Mesendoderm (in vitro differentiated cells): ENCODE measurements at places on chromosomes 2 and 18.
A peak's percentile ranks its signal among the peaks of the same experiment; 100 is the strongest.

GRCh38 chr2:180938451-180938850 is 42.0 kb upstream of the UBE2E3 start:
- no peak overlapping the region for H3K4me3 ChIP-seq
- no peaks in the 10 kb centered on the region for H3K36me3 ChIP-seq
- no peaks in the 10 kb centered on the region for H3K4me1 ChIP-seq
- no peak overlapping the region for H3K27ac ChIP-seq
- DNase-seq, result no peak

DNA sequence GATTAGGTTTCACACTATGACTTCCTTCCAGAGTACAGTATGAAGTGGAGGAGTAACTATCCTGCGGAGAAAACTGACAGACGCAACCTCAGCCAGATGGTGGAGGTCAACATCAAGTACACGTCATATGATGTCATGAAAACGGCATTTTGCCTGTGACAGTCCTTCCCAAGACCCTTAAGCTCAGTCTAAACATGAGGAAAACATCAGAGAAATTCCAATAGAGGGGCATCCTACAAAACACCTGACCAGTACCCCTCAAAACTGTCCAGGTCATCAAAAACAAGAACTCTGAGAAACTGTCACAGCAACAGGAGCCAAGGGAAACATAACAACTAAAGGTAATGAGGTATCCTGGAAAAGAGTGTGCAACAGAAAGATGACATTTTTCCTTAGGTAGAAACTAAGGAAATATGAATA is 1.7 kb downstream of the RNU4ATAC start:
- H3K4me1 ChIP-seq, result peaks cover 5% of the 10 kb centered on the region
- DNase-seq, result peak; percentile 81
- H3K27me3 ChIP-seq, result no peaks in the 10 kb centered on the region
- H3K4me3 ChIP-seq, result no peak overlapping the region

- no peak overlapping the region for H3K4me3 ChIP-seq
- H3K4me1 ChIP-seq, result peaks cover 7% of the 10 kb centered on the region
- peak; percentile 88 for DNase-seq
- no peaks in the 10 kb centered on the region for H3K27me3 ChIP-seq
- peak overlapping the region; percentile 81 for H3K27ac ChIP-seq
- H3K36me3 ChIP-seq, result no peaks in the 10 kb centered on the region
These were observed 60.8 kb downstream of the MOB4 start for GRCh38 chr2:197576631-197577030.

GRCh38 chr2:176328149-176328548 is 58.9 kb downstream of the MTX2 start:
- H3K27ac ChIP-seq, result no peak overlapping the region
- H3K27me3 ChIP-seq, result no peaks in the 10 kb centered on the region

DNA sequence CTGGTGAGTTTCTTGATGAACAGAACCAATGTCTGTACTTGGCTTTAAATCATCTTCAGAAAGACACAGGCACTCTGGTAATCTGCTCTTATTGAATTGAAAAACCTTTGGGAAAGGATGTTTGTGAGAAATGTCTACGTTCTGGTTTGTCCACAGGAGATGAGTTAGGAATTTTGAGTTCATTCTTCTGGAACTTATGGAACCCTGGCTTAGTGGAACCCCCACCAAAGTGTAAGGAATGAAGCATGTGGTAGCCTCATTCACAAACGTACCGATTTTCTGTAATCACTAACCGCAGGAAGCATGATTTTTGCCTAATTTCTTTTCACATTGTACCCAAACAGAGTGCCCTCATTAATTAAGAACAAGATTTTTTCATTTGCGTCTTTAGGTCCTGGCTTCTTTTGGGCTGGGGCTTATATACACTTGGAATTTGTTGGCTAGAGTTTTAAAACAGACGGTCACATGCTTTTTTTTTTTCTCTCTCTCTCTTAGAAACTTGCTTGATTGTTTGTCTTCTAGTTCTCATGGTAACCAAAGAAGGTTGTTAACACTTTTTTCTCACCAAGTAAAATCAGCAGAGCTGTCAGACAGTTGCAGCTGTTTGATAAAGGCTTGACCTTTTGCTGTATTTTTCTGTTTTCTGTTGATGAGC is 314.1 kb upstream of the THUMPD2 start:
- H3K4me3 ChIP-seq, result no peak overlapping the region
- peak; percentile 88 for DNase-seq
- H3K27ac ChIP-seq, result no peak overlapping the region
- no peaks in the 10 kb centered on the region for H3K36me3 ChIP-seq
- H3K27me3 ChIP-seq, result no peaks in the 10 kb centered on the region

GRCh38 chr2:25215948-25216679 is 47.7 kb upstream of the POMC start:
- H3K4me3 ChIP-seq, result peak overlapping the region; percentile 58
- DNase-seq, result peak; percentile 90
- no peak overlapping the region for H3K27ac ChIP-seq
- no peaks in the 10 kb centered on the region for H3K27me3 ChIP-seq
- H3K4me1 ChIP-seq, result no peaks in the 10 kb centered on the region

GRCh38 chr2:48118895-48119294 is 212.6 kb upstream of the FBXO11 start:
- no peaks in the 10 kb centered on the region for H3K4me1 ChIP-seq
- H3K27ac ChIP-seq, result no peak overlapping the region

DNA sequence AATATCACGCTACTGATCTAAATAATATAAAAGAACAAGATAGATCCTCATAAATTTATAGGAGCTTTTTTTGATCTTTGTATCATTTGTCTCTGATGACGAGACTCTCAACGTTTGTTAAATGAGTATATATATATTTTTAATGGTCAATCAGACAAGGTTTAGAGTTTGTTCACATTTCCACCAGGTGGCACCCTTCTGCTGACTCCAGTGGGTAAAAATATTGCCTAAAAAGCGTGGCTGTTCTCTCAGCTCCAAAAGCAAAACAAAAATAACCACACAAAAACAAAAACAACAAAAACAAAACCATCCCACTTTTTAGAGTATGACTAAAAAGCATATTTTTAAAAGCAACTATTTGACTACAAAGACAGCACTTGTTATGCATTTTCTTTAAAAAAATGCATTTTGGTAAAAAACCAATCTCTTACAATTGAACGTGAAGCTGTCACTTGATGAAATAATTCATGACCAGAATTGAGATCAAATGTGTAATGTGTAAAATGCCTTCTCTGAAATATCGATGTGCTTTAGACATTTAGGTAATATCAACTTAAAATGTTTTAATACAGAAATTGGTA is 723.2 kb downstream of the DPP10 start:
- peak; percentile 57 for DNase-seq
- no peaks in the 10 kb centered on the region for H3K4me1 ChIP-seq
- peaks cover 8% of the 10 kb centered on the region for H3K27me3 ChIP-seq

DNA sequence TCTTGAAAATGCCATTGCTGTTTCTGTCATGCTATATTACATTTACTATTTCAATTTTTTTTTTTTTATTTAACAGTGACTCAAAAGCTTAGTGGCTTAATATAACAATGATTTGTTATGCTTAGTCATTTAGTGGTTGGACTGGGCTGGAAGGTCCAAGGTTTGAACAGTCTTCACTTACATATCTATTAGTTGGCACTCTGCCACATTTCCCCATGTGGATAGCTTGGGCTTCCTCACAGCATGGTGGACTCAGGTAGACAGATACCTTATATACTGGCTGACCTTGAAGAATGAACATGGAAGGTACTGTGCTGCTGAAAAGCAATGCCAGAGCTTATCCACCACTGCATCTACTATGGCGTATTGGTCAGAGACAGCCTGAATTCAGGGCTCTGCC is 909.5 kb upstream of the SOX11 start:
- H3K4me1 ChIP-seq, result no peaks in the 10 kb centered on the region
- H3K36me3 ChIP-seq, result no peaks in the 10 kb centered on the region
- no peak overlapping the region for H3K27ac ChIP-seq
- no peak for DNase-seq

- no peak overlapping the region for H3K27ac ChIP-seq
- no peak overlapping the region for H3K4me3 ChIP-seq
- no peaks in the 10 kb centered on the region for H3K27me3 ChIP-seq
- peaks cover 3% of the 10 kb centered on the region for H3K4me1 ChIP-seq
- DNase-seq, result no peak
These were observed 225.6 kb downstream of the HAUS1 start for GRCh38 chr18:46329736-46330246.

- H3K36me3 ChIP-seq, result no peaks in the 10 kb centered on the region
- H3K27me3 ChIP-seq, result no peaks in the 10 kb centered on the region
- H3K4me3 ChIP-seq, result no peak overlapping the region
- no peaks in the 10 kb centered on the region for H3K4me1 ChIP-seq
- no peak overlapping the region for H3K27ac ChIP-seq
- DNase-seq, result no peak
These were observed 158.5 kb downstream of the FTCDNL1 start for GRCh38 chr2:199692489-199692888.

- H3K4me3 ChIP-seq, result no peak overlapping the region
- no peaks in the 10 kb centered on the region for H3K27me3 ChIP-seq
- DNase-seq, result no peak
- H3K36me3 ChIP-seq, result no peaks in the 10 kb centered on the region
These were observed 146.1 kb downstream of the MTX2 start for GRCh38 chr2:176415174-176415895.

DNA sequence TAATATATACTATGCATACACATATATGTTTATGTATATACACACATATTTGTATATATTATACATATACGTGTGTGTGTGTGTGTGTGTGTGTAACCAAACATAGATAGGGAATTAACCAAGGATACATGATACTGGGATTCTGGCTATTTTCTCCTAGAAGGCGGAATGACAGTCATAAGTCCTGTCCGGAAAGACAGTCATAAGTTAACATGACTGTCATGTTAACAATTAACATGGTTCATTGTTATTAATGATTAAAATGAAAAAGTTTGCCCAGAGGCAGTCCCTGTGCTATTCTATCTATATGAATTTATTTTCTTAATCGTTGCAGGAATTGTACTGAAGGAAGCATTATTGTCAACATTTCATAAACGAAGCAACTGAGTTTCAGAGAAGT is 450.7 kb upstream of the NXPH2 start:
- no peak for DNase-seq
- H3K36me3 ChIP-seq, result no peaks in the 10 kb centered on the region
- no peak overlapping the region for H3K4me3 ChIP-seq
- no peaks in the 10 kb centered on the region for H3K27me3 ChIP-seq
- no peaks in the 10 kb centered on the region for H3K4me1 ChIP-seq

- H3K36me3 ChIP-seq, result no peaks in the 10 kb centered on the region
- no peaks in the 10 kb centered on the region for H3K27me3 ChIP-seq
- H3K4me3 ChIP-seq, result no peak overlapping the region
These were observed 42.4 kb downstream of the KIF5C start for GRCh38 chr2:148917431-148917830.

- peak; percentile 24 for DNase-seq
- no peaks in the 10 kb centered on the region for H3K36me3 ChIP-seq
- H3K27me3 ChIP-seq, result no peaks in the 10 kb centered on the region
- H3K4me1 ChIP-seq, result no peaks in the 10 kb centered on the region
These were observed 104.5 kb downstream of the VAPA start for GRCh38 chr18:10018289-10018688.

DNA sequence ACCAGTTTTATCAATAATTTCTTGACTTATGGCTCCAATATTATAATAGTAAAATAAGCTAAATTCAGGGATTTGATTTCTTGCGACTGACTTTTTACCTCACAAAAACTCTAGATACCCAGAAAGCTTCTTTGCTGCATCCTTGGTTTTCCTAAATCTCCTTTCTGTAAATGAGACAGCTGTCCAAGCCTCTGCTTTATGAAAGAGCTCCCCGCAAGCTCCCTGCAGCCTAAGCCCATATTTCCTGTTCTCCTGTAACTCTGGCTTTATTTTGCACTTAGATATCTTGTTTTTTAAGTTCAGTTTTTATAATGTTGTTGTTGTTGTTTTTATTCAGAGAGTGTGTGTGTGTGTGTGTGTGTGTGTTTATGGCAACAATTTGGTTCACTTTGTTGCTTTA is 361.7 kb upstream of the PKDCC start:
- H3K4me3 ChIP-seq, result no peak overlapping the region

DNA sequence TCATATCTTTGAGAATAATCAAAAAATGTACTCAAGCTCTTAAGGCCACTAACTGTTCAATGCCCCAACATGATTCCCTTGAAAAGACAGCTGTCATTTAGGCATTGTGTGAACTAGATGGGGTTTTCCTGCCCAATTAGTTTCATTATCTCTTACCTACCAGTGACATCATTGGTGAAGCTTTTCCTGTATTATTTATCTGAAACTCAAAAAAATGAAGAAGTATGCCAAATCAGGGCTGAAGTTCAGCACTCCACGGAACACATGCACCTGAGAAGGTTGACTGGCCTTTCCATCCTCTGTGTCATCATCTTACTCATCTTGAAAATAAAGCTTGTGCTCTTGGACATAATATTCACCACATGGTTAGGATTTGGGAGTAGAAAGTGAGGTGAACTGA is 126.4 kb downstream of the TXNL1 start:
- DNase-seq, result no peak
- H3K4me1 ChIP-seq, result peaks cover 2% of the 10 kb centered on the region
- H3K36me3 ChIP-seq, result no peaks in the 10 kb centered on the region
- H3K27ac ChIP-seq, result no peak overlapping the region
- H3K27me3 ChIP-seq, result no peaks in the 10 kb centered on the region

GRCh38 chr2:83584672-83585071 is 874.4 kb downstream of the SUCLG1 start:
- no peak overlapping the region for H3K27ac ChIP-seq
- H3K4me3 ChIP-seq, result no peak overlapping the region
- no peaks in the 10 kb centered on the region for H3K36me3 ChIP-seq
- H3K27me3 ChIP-seq, result no peaks in the 10 kb centered on the region
- H3K4me1 ChIP-seq, result no peaks in the 10 kb centered on the region
- DNase-seq, result peak; percentile 8

DNA sequence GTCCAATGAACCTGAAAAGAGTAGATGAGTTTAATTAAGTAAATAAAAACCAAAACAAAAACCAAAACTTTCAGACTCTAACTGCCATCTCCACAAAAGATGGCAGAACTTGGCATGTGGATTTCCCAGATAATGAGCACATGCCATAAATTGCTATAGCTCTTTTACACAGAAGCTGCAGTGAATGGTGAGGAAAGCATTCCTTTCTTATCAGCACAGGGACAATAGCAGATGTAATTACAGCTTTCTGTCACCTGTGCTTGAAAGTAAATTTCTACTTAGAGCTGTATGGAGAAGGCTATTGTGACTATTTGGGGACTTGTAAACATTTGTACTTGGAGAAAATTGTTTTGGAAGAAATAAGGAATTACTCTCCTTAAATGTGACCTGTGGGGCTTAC is 378.4 kb downstream of the RPRM start:
- no peak overlapping the region for H3K4me3 ChIP-seq
- H3K27ac ChIP-seq, result no peak overlapping the region
- no peaks in the 10 kb centered on the region for H3K4me1 ChIP-seq
- no peaks in the 10 kb centered on the region for H3K36me3 ChIP-seq
- peak; percentile 86 for DNase-seq

DNA sequence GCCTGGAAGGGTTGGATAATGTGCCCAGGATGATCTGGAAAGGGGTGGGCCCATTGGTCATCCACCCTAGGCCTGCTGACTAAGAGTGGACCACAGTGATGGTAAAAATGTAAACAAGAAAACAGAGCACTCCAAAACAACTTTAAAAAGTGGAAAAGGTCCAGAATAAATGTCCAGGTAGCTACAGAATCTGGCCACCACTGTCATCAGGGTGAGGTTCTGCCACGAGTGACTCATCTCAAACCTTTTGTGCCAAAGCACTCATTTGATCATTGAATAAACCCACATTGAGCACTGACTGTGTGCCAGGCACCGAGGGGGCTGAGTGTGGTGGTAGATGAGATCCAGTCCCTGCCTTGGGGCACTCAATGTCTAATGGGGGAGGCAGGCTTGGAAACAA is 64.9 kb downstream of the EMX1 start:
- DNase-seq, result no peak
- no peaks in the 10 kb centered on the region for H3K27me3 ChIP-seq
- no peak overlapping the region for H3K4me3 ChIP-seq
- H3K27ac ChIP-seq, result no peak overlapping the region
- no peaks in the 10 kb centered on the region for H3K36me3 ChIP-seq
- H3K4me1 ChIP-seq, result no peaks in the 10 kb centered on the region
